ENCODE measurements at places on chromosomes 3 and 15.

GRCh38 chr15:28990390-28990789, 104.6 kb downstream of the APBA2 start:
- no peak for ATAC-seq

DNA sequence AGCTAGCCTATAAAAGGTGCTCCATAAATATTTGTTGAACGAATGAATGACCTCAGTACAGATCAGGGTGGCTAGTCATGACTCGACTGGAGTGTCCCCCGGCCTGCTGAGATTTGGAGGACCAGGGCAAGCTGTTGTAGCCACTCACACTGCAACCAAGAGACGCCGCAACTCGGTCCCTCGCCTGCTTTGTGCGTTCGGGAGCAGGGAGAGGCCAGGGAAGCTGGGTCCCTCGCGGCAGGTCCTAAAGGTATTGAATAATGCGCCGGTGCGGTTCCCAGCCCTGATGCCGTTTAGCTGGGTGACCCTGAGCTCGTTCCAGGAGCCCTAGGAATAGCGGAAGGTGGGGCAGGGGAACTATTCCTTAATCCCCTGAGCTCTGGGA, 1.8 kb downstream of the IGDCC4 start:
- ATAC-seq = no peak

GRCh38 chr3:134933997-134934396, 138.9 kb downstream of the EPHB1 start:
- no peak for ATAC-seq

- no peak for ATAC-seq
These were observed 2.5 kb upstream of the C3orf38 start for GRCh38 chr3:88147261-88147660.

- ATAC-seq = no peak
These were observed 294.0 kb downstream of the SOX2 start for GRCh38 chr3:182005701-182006100.

GRCh38 chr15:80317389-80318182, 65.6 kb upstream of the CTXND1 start:
- ATAC-seq = no peak

Data from activated CD4-positive, CD25-positive, alpha-beta regulatory T cell treated with anti-CD3 and anti-CD28 coated beads, Interleukin-2, amount 50 U/mL, for 24 hours (primary cell).